Upper lobe of left lung (tissue), 6 donors: ENCODE measurements at places on chromosomes 1 and 21. TPM values are rescaled to one million over a fixed set of nuclear protein-coding genes. Genes with fewer than 3 reads are reported as not detected.

- no peak for DNase-seq
These were observed 103.3 kb downstream of the GDAP2 start for GRCh38 chr1:117826119-117826518.

DNA sequence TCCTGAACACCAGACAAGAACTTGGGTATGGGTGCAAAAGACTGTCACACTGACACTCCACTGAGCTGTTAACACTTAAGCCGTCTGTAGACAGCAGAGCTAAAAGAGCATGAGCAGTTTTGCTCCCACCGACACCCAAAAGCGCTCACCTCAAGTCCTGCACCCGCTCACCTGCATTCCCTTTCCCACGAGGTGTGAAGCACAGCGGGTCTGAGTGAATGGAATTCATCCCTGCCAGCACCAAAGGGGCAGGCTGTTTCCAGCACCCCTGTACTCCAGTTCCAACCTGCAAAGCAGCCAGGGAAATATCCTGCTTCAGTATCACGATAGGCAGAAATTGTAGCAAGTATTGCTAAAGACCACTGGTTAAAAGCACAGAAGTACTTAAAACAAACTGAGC lies 28.8 kb downstream of the KRTAP21-3 start:
- no peak for DNase-seq

DNA sequence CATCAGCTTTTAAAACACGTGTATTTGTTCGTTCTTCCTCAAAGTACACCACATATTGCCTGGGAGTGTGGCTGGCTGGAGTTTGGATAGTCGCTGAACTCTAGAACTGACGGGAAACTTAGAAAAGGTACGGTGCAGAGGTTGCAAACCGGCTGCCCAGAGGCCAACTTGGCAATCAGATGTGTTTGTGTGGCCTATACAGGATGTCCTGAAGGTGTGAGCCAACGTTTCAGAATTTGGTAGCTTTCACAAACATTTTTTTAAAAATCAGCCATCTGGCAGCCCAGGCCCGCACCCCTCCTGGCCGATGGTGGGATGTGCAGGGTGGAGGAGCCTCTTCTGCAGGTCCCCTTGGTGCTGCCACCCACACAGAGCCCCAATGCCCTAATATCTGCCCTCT lies 73.6 kb upstream of the SLC25A33 start:
- DNase-seq = no peak

- no peak for DNase-seq
These were observed 281.9 kb upstream of the ADAMTS5 start for GRCh38 chr21:27248814-27249213.

- no peak for DNase-seq
These were observed 40.1 kb downstream of the SLC9C2 start for GRCh38 chr1:173562813-173563212.

GRCh38 chr1:110480356-110481096 lies 29.6 kb downstream of the PROK1 start:
- no peak for DNase-seq

DNA sequence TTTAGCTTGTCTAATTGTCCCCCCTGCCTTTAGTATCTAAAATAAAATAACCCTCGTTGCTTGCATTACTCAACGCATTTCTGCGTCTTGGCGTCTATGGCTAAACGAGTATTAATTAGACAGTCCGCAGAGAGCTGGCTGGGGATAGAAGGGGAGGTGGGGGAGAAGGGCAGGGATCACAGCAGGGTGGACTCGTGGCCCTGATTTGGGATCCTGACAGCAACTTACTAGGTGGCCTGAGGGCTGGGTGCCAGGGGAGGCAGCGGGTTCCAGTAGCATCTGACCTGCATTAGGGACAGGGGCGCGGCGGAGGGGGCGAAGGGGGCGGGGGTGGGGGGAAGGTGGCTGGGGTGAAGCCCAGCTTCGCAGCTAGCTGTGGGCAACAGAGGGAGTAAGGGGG lies 1.1 kb upstream of the BACE2 start:
- no peak for DNase-seq

DNA sequence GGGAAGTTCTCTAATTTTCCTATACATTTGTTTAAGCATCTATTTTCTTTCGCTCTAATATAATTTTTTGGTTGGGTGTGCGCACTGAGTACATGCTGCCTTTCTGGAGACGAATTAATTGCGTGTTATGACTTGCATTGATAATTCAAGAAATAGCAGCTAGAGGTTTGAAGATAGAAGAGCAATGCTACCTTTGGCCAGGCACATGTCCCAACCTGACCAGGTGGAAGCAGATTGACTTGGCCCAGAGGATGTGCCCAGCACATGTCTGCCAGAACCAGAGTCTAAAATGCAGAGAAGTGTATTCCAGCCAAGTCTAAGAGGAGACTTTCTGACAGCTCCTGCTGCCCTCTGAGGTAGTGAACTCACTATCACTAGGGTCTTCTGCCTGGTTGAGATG lies 114.3 kb downstream of the SLC35F3 start:
- DNase-seq = no peak

GRCh38 chr1:115655916-115656315 lies 14.1 kb downstream of the VANGL1 start:
- DNase-seq = no peak

DNA sequence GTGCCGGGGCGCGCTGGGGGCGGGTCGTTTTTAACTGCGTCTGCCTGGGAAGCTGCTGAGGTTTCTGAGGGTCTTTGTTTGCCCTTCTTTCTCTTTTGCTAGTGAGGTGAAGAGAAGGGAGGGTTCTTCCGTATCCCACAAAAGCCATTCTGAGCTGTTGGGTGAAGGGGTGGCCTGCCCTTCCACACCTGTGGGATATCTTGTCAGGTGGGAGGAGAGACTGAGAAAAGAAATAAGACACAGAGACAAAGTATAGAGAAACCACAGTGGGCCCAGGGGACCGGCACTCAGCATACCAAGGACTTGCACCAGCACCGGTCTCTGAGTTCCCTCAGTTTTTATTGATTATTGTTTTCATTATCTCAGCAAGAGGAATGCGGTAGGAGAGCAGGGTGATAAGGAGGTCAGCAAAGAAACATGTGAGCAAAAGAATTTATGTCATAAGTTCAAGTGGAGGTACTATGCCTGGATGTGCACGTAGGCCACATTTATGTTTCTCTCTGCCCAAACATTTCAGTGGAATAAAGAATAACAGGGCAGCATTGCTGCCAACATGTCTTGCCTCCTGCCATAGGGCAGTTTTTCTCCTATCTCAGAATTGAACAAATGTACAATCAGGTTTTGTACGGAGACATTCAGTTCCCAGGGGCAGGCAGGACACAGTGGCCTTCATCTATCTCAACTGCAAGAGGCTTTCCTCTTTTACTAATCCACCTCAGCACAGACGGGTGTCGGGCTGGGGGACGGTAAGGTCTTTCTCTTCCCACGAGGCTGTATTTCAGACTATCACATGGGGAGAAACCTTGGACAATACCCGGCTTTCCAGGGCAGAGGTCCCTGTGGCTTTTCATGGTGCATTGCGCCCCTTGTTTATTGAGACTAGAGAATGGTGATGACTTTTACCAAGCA lies 972 bp downstream of the PGBD2 start:
- no peak for DNase-seq

DNA sequence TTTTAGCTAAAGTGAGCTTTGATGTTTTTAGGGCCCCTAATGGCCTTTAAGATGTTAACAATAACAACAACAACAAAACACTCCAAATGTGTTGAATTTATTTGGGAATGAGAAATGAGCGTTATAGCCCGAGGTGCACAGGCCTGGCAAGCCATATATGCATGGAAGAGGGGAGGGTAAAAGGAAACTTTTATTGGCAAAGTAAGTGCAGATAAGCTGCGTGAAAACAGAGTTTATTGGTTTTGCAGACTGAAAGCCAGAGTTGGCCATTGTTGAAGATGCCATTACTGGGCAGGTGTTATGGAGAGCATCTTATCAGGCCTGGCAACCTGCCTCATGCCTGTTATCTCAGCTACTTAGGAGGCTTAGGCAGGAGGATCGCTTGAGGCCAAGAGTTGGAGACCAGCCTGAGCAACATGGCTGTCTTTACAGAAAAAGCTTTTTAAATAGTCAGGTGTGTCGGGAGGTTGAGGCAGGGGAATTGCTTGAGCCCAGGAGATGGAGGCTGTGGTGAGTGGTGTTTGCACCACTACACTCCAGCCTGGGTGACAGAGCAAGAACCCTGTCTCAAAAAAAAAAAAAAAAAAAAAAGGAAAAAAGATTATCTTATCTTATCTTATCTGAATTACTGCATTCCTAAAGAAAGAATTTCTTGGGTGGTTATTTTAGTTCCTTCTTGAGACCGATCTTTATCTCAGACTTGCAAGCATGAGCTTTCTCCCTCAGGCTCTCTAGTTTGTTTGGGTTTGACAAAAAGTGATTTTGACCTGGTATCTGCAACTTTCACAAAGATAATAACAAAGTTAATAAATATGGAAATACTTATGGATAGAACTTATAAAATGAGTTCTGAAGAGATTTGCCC lies 1.7 kb downstream of the PATJ start:
- DNase-seq = no peak

- no peak for DNase-seq
These were observed 62.8 kb downstream of the PKN2 start for GRCh38 chr1:88746916-88747315.

DNA sequence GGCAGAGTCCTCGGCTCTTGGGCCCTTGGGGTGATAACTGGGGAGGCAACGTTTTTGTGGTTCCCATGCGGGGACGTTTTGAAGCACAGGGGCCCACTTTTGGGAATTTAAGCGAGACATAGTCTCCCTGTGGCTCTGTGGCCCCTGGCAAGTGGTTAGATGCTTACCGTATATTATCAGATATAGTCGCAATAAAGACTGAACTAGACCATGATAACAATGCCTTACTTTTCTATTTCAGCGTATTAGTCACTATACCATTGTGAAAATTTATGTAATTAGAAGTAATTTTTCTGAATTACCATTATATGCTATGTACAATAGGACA lies 538 bp upstream of the RCAN1 start:
- DNase-seq = no peak

DNA sequence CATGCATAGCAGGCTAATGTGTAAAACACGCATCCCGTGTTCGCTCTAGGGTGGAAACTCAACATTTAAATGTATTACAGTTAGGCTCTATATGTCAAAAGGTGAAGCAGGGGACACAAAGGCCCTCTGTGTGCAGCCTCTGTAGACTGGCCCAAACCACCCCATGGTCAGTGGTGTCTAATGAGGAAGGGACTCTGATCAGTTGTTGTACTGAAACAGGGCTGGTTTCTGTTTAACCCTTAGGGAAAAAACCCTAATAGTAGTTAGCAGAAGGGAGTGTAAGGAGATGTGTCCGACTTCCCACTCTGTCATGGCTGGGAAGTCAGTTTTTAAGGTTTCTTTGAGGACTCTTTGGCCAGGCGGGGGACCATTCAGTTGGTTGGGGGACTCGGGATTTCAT lies 21.5 kb upstream of the CD2 start:
- no peak for DNase-seq

The CD48 gene
- total RNA-seq = 18.6 TPM

DNA sequence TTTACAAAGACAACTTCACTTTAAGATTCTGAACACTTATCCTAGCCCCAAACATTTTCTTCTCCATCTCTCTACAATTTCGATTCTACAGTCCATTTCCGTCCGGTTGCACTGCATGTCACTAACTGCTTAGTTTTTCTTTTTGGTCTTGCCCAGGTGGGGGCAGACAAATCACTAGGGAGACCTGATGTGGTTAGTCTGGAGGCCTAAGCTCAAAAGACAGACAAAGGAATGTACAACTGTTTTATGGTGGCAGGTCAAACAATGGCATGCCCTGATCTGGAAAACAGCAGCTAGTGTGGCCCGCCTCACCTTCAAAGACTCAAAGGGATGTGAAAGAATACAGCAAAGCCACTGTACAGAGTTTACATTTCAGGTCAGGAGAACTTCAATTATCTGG lies 3.8 kb downstream of the ETV3 start:
- no peak for DNase-seq

GRCh38 chr1:228065543-228066347 lies 16.8 kb upstream of the ARF1 start:
- no peak for DNase-seq

DNA sequence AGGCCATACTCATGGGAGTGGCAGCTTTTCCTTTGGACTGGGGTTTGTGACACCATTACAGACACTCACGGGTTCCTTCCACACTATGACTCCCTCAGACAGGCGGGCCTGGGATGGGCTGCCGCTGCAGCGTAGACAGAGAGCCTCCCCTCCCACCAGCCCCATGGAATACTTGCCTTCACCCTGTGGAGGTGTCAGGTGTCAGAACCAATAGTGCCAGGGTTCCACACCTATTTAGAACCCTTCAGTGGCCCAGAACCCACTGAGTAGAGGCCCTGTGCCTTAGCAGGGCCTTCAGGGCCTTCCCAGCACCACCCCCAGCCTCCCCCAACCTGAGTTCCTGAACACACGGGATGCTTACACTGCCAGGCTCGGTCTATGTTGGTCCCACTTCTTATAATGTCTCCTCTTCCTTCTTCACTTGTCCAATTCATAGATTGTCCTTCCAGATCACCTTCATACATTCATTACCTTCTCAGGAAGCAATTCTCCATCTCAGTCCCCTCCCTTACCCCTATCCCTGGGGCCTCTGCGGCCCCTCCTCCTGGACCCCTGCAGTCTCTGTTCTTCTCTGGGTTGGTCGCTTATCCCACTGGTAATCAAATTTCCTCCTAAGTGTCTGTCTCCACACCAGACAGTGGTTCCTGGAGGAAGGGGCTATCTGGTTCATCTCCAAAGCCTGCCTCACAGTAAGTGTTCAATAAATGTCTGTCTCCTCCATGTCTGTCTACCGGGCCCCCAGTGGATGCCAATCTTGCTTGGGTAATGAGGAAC lies 1.4 kb upstream of the RHBG start:
- DNase-seq = peak; percentile 42

DNA sequence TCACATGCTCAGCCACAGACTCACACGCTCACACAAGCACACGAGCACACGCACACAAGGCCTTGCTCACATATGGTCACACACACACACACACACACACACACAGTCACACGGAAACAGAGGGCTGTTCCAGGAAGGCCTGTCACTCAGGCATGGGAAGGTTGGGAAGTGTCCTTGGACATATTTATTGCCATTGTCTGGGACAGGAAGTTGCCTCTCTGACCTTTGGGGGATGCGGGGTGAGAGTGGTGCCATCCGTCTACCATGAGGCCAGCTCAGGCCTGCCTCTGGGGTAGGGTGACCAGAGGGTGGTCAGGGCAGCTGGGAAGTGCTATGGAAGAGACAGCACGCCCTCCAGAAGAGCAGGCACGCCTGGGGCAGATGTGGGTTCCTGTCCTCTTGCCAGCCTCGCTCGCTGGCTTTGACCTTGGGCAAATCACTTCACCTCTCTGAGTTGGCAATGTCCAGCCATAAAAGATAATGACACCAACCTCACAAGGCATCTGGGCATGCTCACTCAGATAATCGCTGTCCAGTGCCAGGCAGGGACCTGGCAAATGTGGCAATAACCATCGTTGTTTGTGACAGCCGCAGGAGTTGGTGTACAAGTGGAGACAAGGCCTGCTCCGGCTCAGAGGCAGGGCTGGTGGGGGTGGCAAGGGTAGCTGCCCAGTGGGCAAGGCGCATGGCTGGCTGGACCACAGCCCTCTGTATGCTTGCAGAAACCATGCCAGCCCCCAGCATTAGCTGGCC lies 8.0 kb upstream of the GUCA2A start:
- no peak for DNase-seq

GRCh38 chr21:16504766-16505165 lies 775.0 kb downstream of the USP25 start:
- DNase-seq = no peak

GRCh38 chr1:117069220-117069844 lies 9.2 kb downstream of the TTF2 start:
- DNase-seq = no peak

The PCNX2 gene
- total RNA-seq = 24.1 TPM

The LRRC7 gene
- not detected for total RNA-seq
